ENCODE measurements at places on chromosomes 4 and X. TPM values are rescaled to one million over a fixed set of nuclear protein-coding genes. Genes with fewer than 3 reads are reported as not detected.

GRCh38 chr4:14434483-14434882, 567.8 kb upstream of the CPEB2 start:
- no peak for DNase-seq

GRCh38 chr4:8220661-8221450, 21.8 kb downstream of the SH3TC1 start:
- no peak for DNase-seq

- no peak for DNase-seq
Measured at GRCh38 chrX:118530219-118530911, 34.8 kb downstream of the DOCK11 start.

Gene IL21
- polyA plus RNA-seq, result not detected

- no peak for DNase-seq
Measured at GRCh38 chrX:119231936-119232445, 4.1 kb upstream of the PGRMC1 start.

- no peak for DNase-seq
Measured at GRCh38 chrX:38563030-38563429, 1.7 kb downstream of the TSPAN7 start.

- DNase-seq, result no peak
Measured at GRCh38 chr4:176539091-176539784, 219.5 kb downstream of the SPCS3 start.

Gene PNCK
- polyA plus RNA-seq, result 7.0 TPM

DNA sequence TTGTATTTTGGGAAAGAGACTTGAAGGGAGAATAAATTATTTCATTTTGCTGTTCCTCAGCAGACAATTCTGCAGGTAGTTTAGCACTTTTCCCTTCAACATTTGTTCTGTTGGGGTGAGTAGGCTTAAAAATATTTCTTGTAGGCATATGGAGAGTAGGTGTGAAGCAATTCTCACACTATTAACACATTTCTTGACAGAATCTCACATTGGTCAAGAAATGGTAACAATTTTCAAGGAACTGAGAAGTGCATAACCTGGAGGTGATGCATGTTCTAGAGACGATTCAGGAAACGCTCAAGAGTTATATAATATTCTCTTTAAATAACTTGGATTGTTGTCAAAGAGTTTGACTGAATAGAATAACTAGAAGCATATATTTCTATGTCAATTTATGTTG, 658.2 kb downstream of the STIM2 start:
- DNase-seq, result no peak

- no peak for DNase-seq
Measured at GRCh38 chr4:139786494-139787354, 121.1 kb downstream of the MGST2 start.

Gene MAGEB10
- polyA plus RNA-seq, result not detected

Gene BEX5
- polyA plus RNA-seq, result 12.4 TPM

DNA sequence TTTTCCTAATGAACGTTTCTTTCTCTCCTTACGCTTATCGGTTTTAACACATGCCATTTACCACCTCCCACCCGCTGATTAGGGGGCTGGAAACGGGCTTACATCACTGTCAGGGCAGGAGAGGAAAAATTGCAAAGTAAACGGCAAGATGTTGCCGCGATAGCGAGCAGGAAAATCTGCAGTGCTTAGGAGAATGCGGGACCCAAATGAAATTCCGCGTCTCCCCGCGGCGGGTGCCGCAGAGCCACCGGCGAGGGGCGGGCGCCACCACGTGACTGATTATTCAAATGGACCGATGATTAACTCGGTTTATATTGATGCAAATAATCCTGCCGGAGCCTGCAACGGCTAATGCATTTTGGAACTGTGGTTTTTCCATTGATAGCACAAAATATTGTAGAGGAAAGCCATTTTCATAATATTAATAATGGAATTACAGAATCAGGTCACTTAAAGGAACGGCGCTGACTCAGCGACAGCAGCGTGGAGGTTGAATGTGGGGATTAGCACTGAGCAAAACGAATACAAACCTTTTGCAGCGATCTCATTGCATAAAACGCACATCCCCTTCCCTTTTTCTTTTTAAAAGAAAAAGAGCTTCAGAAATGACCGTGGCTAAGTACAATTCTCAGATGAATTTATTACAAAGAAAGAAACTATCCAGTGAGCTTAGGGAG, 224.2 kb downstream of the STIM2 start:
- DNase-seq, result no peak

Gene SCD5
- 30.0 TPM for polyA plus RNA-seq

Gene GAGE2A
- not detected for polyA plus RNA-seq

Gene MAGEA3
- not detected for polyA plus RNA-seq

Measured in right renal cortex interstitium (tissue), 3 donors.